NB4 (cell line): ENCODE measurements at places on chromosomes 13 and 19.

DNA sequence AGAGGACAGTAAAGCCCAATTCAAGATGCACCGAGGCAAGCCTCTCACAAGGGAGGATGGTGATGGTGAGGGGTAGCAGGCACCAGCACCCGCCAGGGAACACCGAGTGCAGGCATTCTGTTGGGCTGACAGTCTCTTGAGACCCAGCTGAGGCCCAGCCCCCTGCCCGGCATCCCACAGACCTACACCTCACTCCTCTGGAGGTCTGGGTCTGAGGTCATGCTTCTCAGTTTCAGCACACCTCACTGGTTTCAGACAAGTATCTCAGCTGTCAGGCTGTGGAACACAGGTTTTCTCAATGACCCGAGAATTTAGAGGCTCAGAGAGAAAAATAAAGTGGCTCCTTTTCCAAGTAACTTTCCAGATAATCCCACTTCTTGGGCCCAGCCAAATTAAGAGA is 27.7 kb upstream of the EPHX3 start:
- DNase-seq, result no peak

DNA sequence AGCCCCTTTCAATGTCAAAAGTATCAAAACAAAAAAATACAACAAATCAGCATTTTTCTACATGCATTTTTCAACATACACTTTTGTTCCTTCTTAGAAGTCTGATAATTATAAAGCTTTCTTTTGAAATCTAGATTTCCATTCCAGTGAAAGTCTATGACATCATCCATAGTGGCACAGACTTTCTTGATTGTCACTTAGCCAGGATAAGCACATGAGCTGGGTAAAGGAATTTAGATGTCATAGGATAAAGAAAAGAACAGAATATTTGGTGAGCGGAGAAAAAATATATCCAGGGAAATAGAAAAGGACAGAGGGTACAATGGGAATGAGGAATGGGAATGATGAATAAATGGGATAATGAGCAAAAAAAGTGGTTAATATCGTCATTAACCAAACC is 15.1 kb upstream of the TRPC4 start:
- DNase-seq, result no peak

DNA sequence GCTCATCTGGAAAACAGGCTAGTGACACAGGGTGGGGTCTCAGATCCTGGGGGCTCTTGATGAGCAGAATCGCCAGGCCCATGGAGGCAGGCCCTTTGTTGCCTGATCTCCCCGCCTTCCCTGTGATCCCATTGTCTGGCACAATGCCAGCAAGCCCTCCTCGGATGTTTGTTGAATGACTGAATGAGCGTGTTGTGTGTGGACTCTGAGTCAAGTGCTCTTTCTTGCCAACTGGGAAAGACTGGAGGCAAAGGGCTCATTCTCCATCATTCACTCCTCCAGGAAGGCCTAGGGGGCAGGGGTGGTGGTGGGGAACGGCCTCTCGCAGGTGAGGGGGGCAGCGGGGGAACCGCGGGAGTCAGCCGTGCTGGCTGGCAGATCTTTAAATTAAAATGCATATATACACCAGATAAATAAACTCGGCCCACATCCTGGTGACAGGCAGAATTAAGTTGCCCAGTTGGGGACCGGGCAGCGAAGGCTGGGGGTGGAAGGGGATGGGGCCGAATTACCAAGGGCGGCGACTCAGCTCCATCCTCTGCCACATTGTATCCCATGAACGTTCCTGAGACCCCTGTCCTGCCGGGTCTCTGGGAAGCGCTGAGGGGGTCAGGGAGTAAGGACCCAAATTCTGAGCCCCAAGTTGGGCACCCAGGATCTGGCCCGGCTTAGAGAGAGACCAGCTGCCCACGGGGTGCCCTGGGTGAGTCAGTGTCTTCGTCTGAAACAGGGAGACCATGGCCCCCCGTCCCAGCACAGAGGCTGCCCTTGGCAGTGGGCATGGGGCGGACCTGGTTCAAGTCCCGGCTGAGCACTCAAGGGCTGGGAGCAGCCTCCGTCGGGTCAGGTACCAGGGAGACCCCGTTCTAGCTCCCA is 24.5 kb downstream of the EFNA2 start:
- DNase-seq, result no peak

- no peak for DNase-seq
These were observed 533.7 kb downstream of the LIG4 start for GRCh38 chr13:107681600-107681999.

GRCh38 chr19:9640956-9641355 is 19.9 kb upstream of the ZNF561 start:
- DNase-seq, result no peak

GRCh38 chr13:44011036-44011435 is 131.3 kb downstream of the LACC1 start:
- no peak for DNase-seq

DNA sequence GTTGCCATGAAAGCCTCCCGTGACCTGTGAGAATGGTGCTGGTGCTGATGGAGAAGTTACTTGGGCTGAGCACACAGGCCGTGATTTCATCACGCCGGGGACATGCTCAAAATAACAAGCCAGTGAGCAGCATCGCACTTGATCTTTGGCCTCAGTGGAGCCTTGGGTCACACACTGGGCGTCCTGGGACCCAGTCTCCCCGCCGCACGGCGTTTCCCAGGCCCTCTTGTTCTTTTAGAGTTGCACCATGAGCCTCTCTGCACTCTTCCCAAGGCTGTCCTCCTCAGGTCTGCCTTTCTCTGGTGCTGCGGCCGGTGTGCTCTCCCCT is 9.5 kb upstream of the NDUFS7 start:
- DNase-seq, result no peak

GRCh38 chr13:81394640-81395039 is 1053.7 kb upstream of the SPRY2 start:
- no peak for DNase-seq

GRCh38 chr19:38911388-38912001 is 491 bp downstream of the CCER2 start:
- DNase-seq, result no peak

DNA sequence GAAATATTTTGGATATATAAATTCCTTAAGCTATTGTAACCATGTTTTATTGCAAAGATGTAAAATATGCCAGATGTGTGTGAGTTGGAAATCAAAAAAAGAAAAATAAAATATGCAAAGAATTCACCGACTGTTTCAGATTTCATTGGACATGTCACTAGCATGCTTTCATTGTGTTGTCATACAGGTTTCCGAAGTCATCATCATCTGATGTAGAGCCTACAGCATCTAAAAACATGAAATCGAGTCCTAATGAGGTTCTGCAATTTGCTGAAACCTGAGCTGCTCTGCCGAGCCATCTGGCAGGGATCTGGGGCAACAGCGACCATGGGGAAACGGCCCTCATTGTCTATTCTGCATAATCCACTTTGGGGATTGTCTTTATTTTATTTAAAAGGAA is 196.1 kb upstream of the MAB21L1 start:
- DNase-seq, result no peak

DNA sequence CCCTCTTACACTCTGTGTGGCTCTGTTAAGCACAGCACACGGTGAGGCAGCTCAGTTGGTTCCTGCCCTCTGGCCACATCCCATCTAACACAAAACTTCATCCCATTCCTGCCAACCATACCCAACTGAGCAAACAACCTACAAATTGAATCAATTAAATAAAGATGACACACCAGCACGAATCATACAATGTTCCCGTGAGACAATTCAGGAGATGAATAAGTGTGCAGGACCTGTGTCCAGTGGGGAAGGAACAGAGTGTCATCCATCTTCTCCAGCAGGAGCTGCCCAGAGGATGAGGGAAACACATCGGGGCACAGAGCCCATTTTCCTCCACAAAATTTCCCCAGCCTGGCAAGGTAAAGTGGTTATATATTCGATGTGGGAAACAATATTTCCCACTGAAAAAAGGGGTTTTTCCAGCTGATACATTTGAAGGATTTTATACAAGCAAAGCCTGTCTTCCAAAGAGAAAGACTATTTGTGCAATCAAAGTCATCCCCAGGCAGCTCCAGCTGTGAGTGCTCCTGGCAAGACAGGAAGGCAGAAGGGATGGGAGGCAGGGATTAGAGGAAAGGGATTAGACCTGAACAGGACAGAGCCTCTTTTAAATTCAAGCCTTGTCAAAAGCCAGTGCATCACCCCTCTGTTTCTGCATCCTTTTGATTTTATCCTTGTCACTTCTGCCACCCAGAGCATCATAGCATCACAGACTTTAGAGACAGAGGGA is 240.2 kb downstream of the LHFPL6 start:
- no peak for DNase-seq

GRCh38 chr13:98300956-98301641 is 124.0 kb upstream of the RNF113B start:
- no peak for DNase-seq

GRCh38 chr13:112781881-112782361 is 92.1 kb downstream of the ATP11A start:
- DNase-seq, result no peak

- DNase-seq, result peak; percentile 31
These were observed 31.0 kb downstream of the PAK4 start for GRCh38 chr19:39156326-39157230.

DNA sequence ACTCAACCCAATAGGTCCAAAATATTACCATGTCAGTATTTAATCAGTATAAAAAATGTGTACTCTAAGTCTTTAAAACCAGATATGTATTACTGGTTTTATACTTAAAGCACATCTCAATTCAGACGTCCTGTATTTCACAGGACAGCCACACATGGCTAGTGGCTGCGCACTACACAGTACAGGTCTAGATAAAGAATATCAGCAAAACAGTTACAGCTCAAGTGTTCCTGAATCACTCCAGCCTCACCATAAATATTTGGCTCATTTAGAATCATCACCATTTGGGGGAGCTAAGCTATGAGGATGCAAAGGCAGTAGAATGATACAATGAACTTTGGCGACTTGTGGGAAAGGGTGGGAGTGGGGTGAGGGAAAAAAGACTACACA is 89.0 kb downstream of the DOCK9 start:
- no peak for DNase-seq

DNA sequence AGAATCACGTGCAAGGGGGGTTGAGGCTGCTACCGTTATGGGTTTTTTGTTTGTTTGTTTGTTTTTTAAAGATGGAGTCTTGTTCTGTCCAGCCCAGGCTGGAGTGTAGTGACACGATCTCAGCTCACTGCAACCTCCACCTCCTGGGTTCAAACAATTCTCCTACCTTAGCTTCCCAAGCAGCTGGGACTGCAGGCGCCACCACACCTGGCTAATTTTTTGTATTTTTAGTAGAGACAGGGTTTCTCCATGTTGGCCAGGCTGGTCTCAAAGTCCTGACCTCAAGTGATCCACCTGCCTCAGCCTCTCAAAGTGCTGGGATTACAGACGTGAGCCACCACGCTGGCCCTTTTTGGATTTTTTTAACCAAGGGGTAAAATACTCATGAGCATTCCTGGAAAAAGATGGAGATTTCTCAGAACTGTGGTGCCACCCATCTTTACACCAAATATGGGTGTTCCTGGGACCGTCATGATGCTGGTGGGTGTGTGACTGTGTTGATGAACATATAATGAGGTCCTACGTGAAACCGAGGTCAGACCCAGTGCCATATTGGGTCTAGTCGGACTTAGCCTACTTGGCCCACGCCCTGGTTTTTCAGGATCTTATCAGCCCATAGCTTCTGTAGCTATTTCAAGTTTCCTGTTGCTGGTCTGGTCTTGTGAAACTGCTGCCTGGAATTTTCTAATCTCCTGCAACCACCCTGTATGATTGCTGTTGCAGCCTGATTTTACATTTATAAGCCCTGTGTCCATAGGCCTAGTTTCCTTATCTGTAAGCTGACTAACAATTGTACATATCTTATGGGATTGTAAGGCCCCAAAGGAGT is 6.2 kb downstream of the PPP1R15A start:
- no peak for DNase-seq

GRCh38 chr19:35908973-35909683 is 1.0 kb upstream of the TYROBP start:
- DNase-seq, result peak; percentile 98

DNA sequence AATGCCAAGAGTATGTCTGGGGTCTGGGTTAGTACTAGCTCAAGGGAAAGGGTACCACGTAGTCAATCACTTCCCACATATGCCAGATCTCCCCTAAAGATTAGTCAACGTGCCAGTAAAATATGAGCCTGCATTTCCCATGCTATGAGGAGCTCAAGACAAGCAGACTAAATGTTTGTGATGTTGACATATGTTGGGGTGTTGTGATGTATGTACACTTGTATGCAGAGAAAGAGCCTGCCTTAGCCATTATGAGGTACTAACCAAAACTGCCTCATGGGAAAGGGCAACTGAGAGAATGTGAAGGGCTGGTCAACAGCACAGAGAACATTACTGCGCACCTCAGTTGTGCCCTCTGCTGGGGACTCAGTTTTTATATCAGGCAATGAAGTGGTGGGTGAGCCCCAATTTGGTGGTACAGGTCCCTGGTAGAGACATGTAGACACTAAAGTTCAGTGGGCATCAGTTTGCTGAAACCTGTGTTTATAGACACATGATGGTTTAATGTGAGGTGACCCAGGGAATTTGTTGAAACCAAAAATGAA is 287.0 kb downstream of the DCT start:
- peak; percentile 50 for DNase-seq

DNA sequence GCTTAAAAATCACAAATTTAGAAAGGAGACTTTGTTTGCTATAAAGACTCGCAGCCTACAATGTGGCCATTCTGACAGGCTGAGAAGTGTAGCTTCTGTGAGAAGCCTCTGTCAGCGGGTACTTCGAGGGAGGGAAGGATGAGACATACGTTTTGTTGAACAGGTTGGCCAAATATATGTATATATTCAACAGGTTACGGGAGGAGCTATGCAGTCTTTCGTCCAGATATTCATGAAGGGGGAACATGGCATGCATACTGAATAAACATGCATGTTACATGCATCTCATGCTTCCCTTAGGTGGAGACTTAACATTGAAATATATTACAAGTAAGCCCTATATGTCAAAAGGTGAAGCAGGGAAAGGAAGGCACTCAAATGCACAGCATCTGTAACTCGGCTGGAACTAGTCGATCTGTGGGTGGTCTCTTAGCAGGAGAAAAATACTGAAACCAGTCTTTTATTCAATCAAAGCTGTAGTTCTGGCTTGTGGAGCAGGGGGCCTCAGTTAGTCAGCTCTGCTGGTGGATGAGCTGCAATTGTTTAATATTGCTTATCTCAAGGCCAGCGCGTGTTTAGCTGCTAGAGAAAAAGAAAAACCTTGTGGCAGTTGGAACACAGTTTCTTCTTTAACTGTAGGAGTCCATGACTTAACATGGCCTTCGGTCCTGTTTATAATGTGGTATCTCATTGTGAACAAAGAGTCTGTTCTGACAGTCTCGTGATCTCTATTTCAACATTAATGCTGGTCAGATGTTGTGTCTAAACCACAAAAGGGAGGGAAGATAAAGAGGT is 94.3 kb downstream of the FAM216B start:
- no peak for DNase-seq
